ENCODE measurements at places on chromosomes 3 and 15. TPM values are rescaled to one million over a fixed set of nuclear protein-coding genes. Genes with fewer than 3 reads are reported as not detected.
A peak's percentile ranks its signal among the peaks of the same experiment; 100 is the strongest.

Gene APOD
- 2.1 TPM for total RNA-seq

DNA sequence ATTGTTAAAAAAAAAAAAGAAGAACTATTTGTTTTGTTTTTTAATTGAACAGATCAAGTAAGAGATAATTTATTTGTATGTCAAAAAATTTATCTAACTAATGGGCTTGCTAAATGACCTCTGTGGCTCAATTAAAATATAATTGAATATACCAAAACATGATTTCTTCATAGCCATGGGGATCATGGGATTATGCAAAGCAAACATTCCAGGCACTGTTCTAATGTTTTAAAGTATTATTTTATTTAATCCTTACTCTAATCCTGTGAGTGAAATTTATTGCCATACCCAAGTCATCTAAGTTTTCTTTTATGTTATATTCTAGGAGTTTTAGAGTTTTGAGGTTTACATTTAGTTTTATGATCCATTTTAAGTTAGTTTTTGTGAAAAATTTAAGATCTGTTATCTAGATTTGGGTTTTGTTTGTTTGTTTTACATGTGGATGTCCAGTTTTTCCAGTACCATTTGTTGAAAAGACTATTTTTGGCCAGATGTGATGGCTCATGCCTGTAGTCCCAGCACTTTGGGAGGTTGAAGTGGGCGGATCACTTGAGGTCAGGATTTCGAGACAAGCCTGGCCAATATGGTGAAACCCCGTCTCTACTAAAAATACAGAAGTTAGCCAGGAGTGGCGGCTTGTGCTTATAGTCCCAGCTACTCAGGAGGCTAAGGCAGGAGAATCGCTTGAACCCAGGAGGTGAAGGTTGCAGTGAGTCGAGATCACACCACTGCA lies 52.3 kb upstream of the CNOT10 start:
- peak; percentile 67 for DNase-seq
- H3K27ac ChIP-seq = no peak overlapping the region
- H3K4me1 ChIP-seq = no peaks in the 10 kb centered on the region
- no peaks in the 10 kb centered on the region for H3K27me3 ChIP-seq
- no peak overlapping the region for H3K4me3 ChIP-seq

GRCh38 chr3:135865085-135865484 lies 100.4 kb upstream of the PPP2R3A start:
- no peaks in the 10 kb centered on the region for H3K36me3 ChIP-seq
- H3K4me3 ChIP-seq = no peak overlapping the region
- no peaks in the 10 kb centered on the region for H3K4me1 ChIP-seq
- DNase-seq = peak; percentile 40

GRCh38 chr15:58221591-58222241 lies 83.5 kb downstream of the AQP9 start:
- H3K4me3 ChIP-seq = no peak overlapping the region
- peak; percentile 46 for DNase-seq
- H3K27ac ChIP-seq = no peak overlapping the region
- no peaks in the 10 kb centered on the region for H3K27me3 ChIP-seq
- H3K4me1 ChIP-seq = no peaks in the 10 kb centered on the region
- no peaks in the 10 kb centered on the region for H3K36me3 ChIP-seq

DNA sequence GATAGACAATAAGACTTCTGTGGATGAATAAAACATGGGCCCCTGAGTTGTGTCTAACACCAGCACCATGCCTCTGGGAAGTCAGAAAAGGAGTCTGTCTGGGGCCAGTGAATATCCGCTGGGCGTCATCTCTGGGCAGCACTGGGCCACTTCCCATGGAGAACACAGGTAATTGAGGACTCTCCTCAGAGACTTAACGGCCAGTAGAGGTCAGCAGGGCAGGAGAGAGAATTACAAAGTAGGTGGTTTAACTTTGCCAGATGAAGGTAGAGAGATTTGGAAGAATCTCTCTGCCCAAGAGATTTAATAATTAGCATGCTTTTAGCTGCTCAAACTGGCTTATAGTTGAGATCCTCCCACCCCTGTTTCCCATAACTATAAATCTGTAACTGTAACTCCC lies 65.7 kb downstream of the OCA2 start:
- DNase-seq = no peak
- no peaks in the 10 kb centered on the region for H3K27me3 ChIP-seq
- no peaks in the 10 kb centered on the region for H3K4me1 ChIP-seq
- no peaks in the 10 kb centered on the region for H3K36me3 ChIP-seq

DNA sequence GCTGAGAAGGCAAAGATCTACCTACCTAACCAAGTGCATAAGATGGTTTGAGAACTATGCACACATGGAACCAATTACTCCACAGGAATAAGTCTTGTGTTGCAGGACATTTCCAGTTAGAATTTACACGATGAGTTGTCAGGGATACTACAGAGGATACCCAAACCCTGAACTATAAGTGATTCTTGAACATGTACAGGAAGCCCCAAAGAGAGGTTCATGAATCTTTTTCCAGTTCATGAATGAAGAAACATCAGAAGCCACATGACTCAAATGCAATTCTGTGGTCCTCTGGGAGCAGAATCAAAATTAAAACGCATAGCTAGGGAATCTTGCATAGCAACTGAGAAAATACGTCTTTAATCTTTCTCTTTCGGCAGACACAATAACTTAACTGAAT lies 114.1 kb upstream of the LMCD1 start:
- H3K4me1 ChIP-seq = no peaks in the 10 kb centered on the region
- peaks cover 2% of the 10 kb centered on the region for H3K27me3 ChIP-seq
- H3K36me3 ChIP-seq = no peaks in the 10 kb centered on the region

- H3K4me1 ChIP-seq = no peaks in the 10 kb centered on the region
- no peak overlapping the region for H3K4me3 ChIP-seq
- no peak for DNase-seq
- peaks cover 17% of the 10 kb centered on the region for H3K27me3 ChIP-seq
- no peaks in the 10 kb centered on the region for H3K36me3 ChIP-seq
These were observed 88.9 kb downstream of the TLE3 start for GRCh38 chr15:70008697-70009290.

- no peaks in the 10 kb centered on the region for H3K27me3 ChIP-seq
- no peaks in the 10 kb centered on the region for H3K36me3 ChIP-seq
- no peak overlapping the region for H3K4me3 ChIP-seq
These were observed 1.4 kb upstream of the APBA2 start for GRCh38 chr15:28884151-28884940.

- H3K27me3 ChIP-seq = no peaks in the 10 kb centered on the region
- H3K27ac ChIP-seq = peak overlapping the region; percentile 86
- peak; percentile 61 for DNase-seq
- peak overlapping the region; percentile 80 for H3K4me3 ChIP-seq
- peaks cover 2% of the 10 kb centered on the region for H3K36me3 ChIP-seq
These were observed 499 bp downstream of the RABL3 start for GRCh38 chr3:120741837-120742197.

- no peak for DNase-seq
- no peaks in the 10 kb centered on the region for H3K36me3 ChIP-seq
- no peaks in the 10 kb centered on the region for H3K4me1 ChIP-seq
- H3K4me3 ChIP-seq = no peak overlapping the region
- H3K27ac ChIP-seq = no peak overlapping the region
- no peaks in the 10 kb centered on the region for H3K27me3 ChIP-seq
These were observed 128.5 kb downstream of the LSAMP start for GRCh38 chr3:116316771-116317170.

DNA sequence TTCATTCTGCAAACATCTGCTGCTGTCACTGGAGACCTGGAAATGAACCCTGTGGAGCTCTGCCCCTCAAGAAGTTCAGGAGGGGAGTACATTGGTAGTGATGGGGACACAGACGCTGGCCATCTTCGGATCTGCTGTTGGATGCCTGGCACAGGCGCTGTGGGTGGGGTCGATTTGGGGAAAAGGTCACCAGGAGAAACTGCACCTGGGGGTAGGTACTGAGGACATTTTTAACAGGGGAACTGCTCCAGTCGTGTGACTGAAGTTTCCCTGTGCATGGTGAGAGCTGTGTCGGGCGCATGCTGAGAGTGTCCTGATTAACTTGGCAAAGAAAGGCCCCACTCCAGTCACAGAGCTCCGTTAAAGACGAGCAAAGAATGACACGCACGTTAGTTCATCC lies 3.4 kb downstream of the UROC1 start:
- no peaks in the 10 kb centered on the region for H3K36me3 ChIP-seq
- DNase-seq = no peak
- no peak overlapping the region for H3K4me3 ChIP-seq
- H3K4me1 ChIP-seq = no peaks in the 10 kb centered on the region

DNA sequence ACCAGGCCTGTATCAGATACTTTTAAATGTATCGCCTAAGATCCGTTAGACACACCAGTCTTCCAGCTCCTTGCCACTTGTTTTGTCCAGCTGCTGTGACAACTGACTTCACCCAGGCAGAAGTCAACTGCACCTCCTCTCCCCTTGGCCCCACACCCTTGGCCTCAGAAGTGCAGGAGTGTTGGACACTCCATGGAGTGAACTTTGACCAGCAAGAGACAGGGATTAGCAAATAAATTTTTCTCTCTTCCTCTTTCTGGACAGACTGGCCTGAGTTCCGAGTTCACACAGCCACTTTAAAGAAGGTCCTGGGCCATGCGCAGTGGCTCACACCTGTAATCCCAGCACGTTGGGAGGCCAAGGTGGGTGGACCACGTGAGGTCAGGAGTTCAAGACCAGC lies 2.9 kb upstream of the CLN6 start:
- DNase-seq = no peak
- no peak overlapping the region for H3K4me3 ChIP-seq
- H3K27ac ChIP-seq = no peak overlapping the region
- H3K4me1 ChIP-seq = peaks cover 3% of the 10 kb centered on the region
- no peaks in the 10 kb centered on the region for H3K36me3 ChIP-seq

GRCh38 chr15:25711691-25712090 lies 151.4 kb downstream of the ATP10A start:
- H3K27ac ChIP-seq = no peak overlapping the region
- H3K4me1 ChIP-seq = no peaks in the 10 kb centered on the region
- H3K27me3 ChIP-seq = no peaks in the 10 kb centered on the region

Gene FBXW12
- total RNA-seq = not detected

Gene CSK
- 16.2 TPM for total RNA-seq

Gene DUOXA2
- total RNA-seq = not detected

Gene CALML4
- total RNA-seq = 1.0 TPM

- H3K27me3 ChIP-seq = no peaks in the 10 kb centered on the region
- no peak overlapping the region for H3K27ac ChIP-seq
- H3K4me3 ChIP-seq = no peak overlapping the region
- DNase-seq = no peak
These were observed 306.2 kb upstream of the ATP11B start for GRCh38 chr3:182487143-182487542.

Gene ATP6V1A
- total RNA-seq = 213 TPM

- H3K36me3 ChIP-seq = no peaks in the 10 kb centered on the region
- H3K4me1 ChIP-seq = no peaks in the 10 kb centered on the region
- no peaks in the 10 kb centered on the region for H3K27me3 ChIP-seq
- no peak overlapping the region for H3K4me3 ChIP-seq
- DNase-seq = no peak
These were observed 202.8 kb downstream of the PLCL2 start for GRCh38 chr3:17087509-17087908.

- DNase-seq = no peak
- no peaks in the 10 kb centered on the region for H3K27me3 ChIP-seq
- H3K27ac ChIP-seq = no peak overlapping the region
- no peaks in the 10 kb centered on the region for H3K36me3 ChIP-seq
These were observed 103.4 kb upstream of the FHIT start for GRCh38 chr3:61354604-61355003.

- no peaks in the 10 kb centered on the region for H3K27me3 ChIP-seq
- no peak for DNase-seq
- no peaks in the 10 kb centered on the region for H3K4me1 ChIP-seq
- no peak overlapping the region for H3K4me3 ChIP-seq
These were observed 13.0 kb upstream of the CADPS start for GRCh38 chr3:62888180-62888579.

Gene PTH1R
- 4.3 TPM for total RNA-seq

DNA sequence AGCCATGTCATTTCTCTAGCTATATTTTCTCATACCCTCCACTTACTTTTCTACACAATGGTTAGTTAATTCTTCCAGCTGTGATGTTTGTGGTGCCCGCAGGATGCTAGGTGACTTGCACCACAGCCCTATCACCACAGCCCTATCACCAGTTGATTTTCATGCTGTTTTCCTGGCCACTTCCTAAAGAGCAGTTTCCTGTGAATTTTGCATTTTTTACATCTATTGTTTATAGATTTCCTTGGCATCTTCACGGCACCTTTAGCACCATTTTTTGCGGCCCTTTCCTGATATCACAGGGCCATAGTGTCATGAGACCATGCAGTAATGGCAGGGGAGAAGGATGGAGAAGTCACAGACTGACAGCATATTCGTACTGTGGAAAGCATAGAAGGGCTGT lies 132.9 kb upstream of the PRICKLE2 start:
- DNase-seq = no peak
- no peaks in the 10 kb centered on the region for H3K36me3 ChIP-seq
- no peaks in the 10 kb centered on the region for H3K27me3 ChIP-seq
- H3K27ac ChIP-seq = no peak overlapping the region
- peaks cover 6% of the 10 kb centered on the region for H3K4me1 ChIP-seq
- no peak overlapping the region for H3K4me3 ChIP-seq

Gene FAM174B
- total RNA-seq = 1.0 TPM

DNA sequence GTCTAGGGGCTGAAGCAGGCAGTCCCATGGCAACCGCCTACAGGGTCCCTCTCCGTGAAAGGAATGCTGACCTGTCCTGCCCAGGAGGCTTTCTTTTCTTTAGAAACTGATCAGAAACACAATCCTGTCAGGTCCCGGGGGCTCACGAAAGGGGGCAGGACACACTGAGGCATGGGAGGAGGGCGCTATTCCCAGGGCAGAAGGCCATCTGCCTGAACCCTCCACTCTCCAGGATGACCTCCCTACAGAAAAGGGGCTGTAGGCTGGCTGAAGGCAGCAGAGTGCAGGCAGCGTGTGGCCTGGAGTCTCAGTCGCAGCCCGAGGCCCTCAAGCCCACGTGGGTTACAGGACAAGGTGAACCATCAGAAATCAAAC lies 18.4 kb upstream of the LRRK1 start:
- H3K36me3 ChIP-seq = no peaks in the 10 kb centered on the region
- no peak overlapping the region for H3K27ac ChIP-seq
- H3K4me3 ChIP-seq = no peak overlapping the region
- no peak for DNase-seq
- peaks cover 5% of the 10 kb centered on the region for H3K4me1 ChIP-seq

GRCh38 chr3:46349484-46350261 lies 4.2 kb upstream of the CCR2 start:
- H3K36me3 ChIP-seq = no peaks in the 10 kb centered on the region
- peaks cover 3% of the 10 kb centered on the region for H3K27me3 ChIP-seq
- no peaks in the 10 kb centered on the region for H3K4me1 ChIP-seq
- H3K27ac ChIP-seq = no peak overlapping the region

- no peaks in the 10 kb centered on the region for H3K36me3 ChIP-seq
- no peaks in the 10 kb centered on the region for H3K4me1 ChIP-seq
- no peaks in the 10 kb centered on the region for H3K27me3 ChIP-seq
These were observed 270.7 kb upstream of the THRB start for GRCh38 chr3:24765399-24765798.

DNA sequence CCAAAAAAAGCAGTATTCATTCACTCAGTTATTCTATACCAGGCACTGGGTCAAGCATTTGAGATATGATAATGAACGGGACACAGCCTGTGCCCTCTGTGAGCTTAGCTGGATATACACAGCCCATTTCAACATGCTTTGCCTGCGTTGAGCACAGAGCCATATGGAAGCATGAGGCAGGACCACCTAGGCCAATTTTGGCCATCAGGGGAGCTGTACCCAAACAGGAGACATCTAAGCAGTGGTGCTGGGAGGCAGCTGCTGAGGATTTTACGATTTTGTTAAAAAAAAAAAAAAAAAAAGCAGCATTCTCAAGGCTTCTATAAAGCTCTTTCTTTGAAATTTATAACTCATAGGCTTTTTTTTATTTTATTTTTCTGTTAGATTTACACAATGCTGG lies 87.2 kb upstream of the SLC2A2 start:
- no peak overlapping the region for H3K27ac ChIP-seq
- H3K36me3 ChIP-seq = peaks cover 4% of the 10 kb centered on the region
- no peaks in the 10 kb centered on the region for H3K27me3 ChIP-seq

Data from fibroblast of lung (primary cell).